ENCODE measurements at places on chromosomes 5 and 9.

- no peak for DNase-seq
Observed at GRCh38 chr5:75617736-75618352, 6.6 kb downstream of the ANKDD1B start.

DNA sequence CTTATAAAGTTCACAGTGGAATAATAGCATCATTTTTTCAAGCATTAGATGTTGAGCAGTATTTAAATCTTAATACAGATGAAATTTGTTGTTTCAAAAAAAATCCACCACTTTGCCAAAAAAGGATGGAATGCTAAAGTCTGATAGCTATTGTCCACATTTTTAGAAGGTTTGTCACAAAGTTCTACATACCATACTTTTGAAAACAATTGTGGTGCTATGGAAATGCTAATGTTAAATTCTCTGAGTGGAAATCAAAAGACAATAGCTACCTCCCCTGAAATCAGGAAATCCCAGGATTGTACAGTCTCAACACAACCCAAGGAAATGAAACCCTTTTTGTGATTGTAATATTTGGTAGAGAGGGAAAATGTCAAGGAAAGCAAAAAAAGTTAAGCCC is 19.3 kb upstream of the GRAMD2B start:
- no peak for DNase-seq

GRCh38 chr9:86721226-86721781 is 226.0 kb downstream of the GAS1 start:
- no peak for DNase-seq

DNA sequence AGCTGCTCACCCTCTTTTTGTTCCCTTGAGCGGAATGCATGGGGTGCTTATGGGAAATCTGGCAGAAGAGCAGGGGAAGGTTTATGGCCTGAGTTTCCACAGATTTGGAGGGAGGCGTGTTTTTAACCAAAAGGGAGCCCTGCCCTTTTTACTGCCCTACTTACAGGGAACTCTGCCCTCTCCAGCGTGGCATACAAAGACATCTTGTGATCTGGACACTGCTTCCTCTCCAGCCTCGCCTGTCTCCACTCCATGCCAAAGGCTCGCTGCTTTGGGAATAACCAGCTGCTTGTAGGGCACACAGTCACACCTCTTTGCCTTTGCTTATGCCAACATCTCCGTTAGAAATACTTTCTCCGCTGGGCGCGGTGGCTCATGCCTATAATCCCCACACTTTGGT is 314.2 kb downstream of the ARHGAP26 start:
- DNase-seq = no peak

- DNase-seq = no peak
Observed at GRCh38 chr5:159038907-159039306, 60.8 kb downstream of the EBF1 start.

GRCh38 chr5:168137265-168137664 is 154.2 kb upstream of the WWC1 start:
- DNase-seq = no peak

DNA sequence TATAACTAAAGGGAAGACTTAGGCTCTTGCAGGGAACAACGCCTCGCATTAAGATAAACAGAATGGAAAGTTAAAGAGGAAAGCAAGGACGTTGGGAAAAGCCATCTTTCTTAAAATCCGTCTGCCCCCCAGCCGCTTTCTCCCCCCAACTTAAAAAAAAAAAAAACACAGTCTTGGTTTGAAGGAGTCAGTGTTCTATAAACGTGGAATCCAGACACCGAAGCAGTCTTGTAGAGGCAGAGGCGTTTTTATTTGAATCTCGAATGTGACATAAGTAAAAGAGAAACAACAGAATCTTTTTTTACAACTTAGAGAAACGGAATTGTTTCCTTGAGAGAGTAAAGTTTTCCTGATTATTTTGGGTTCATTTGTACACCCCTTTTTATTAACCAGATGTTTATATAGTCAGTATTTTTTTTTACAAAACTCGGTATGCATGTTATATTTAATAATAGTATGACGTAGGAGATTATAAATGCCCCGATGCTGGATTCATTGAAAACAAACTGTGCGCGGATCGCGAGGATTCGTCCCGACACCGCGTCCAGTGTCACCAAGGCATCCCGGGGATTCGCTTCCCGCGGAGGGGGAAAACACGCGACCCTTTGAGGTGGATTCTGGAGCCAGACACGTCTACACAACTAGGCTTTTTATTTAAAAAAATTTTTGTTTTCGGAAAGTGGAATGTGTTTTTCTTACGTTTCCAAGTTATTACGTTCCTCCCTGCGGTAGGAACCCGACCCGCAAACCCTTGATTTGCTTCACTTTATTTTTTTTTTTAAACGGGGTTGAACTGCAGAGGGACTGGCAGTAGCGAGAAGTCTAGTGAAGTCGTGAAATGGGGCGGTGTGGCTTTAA is 6.7 kb downstream of the PTCH1 start:
- DNase-seq = no peak

DNA sequence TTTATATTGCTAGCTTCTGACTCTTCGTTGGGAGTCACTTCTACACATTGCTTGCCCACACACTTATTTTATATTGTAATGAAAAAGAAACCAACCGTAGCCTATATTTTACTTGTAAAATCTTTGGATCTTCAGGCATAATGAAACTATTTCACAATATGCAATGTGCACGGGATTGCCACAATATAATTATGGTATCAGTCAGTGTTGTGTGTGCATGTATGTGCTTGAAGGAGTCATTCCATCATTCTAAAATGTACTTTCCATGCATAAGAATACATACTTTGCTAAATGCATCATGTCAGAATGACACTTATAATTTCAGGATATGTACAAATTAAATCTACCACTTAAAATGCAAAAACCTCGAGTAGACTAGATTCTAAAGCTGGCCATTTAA is 64.0 kb upstream of the TLE4 start:
- no peak for DNase-seq

DNA sequence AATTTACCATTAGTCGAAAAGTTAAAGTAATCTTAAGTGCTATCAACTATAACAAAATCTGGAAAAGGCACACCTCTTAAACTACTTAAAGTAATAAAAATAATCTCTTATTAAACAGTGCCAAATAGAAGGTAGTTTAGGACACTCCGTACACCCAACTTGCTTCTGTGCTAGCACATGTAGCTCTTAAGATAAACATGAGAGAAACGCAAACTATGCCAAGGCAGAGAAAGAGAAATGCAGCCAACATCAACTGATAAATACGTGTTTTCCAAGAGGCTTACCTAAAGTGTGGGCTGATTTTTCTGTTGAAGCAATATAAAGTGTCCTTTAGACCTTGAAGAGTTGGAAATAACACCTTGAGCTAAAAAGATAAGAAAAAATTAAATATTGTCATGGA is 480.6 kb upstream of the DAB2 start:
- no peak for DNase-seq

DNA sequence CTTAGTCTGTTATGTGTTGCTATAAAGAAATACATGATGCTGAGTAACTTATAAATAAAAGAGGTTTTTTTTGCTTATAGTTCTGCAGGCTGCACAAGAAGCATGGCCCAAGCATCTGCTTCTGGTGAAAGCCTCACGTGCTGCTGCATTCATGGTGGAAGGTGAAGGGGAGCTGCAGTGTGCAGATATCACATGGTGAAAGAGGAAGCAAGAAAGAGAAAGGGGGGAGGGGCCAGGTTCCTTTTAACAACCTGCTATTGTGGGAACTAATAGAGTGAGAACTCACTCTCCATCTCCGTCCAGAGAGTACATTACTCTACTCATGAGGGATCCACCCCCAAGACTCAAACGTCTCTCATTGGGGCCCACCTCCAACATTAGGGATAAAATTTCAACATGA is 12.5 kb upstream of the PARP8 start:
- no peak for DNase-seq

DNA sequence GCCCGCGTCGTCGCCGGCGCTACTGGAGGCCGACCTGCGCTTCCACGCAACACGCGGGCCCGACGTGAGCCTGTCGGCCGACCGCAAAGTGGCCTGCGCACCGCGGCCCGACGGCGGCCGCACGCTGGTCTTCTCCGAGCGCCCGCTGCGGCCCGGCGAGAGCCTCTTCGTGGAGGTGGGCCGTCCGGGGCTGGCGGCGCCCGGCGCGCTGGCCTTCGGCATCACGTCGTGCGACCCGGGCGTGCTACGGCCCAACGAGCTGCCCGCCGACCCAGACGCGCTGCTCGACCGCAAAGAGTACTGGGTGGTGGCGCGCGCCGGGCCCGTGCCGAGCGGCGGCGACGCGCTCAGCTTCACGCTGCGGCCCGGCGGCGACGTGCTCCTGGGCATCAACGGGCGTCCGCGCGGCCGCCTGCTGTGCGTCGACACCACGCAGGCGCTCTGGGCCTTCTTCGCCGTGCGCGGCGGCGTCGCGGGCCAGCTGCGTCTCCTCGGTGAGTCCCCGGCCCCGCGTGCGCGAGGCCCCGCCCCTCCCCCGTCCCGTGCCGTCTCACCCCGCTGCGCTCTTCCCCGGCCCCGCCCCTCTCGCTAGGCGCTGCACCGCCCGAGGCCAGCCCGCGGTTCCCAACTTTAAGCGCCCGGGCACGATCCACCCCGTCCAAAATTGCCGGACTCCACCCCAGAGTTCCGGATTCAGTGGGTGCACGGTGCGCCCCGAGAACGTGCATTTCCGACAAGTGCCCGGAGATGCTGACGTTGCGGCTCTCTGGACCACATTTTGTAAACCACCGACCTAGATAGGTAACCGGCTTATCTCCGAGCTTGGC is 42.8 kb downstream of the NEURL1B start:
- DNase-seq = peak; percentile 32

DNA sequence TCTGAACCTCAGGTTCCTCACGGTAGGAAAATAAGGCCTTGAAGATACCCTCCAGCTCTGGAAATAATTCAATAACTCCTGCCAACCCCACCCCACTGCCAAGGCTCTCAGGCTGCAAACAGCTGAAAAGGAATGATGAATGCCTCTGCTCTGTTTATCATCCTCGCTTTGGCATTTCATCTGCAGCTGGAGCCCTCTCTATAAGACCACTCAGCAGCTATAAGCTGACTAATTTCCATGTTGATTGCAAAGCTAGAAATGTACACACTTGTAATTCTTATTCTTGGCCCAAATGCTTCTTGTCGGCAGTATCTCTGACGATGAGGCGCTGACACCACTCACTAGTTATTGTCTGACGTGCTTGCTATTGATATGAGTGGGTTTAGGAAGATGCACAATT is 408.4 kb upstream of the NMUR2 start:
- DNase-seq = no peak

GRCh38 chr5:174053905-174054304 is 8.4 kb downstream of the NSG2 start:
- DNase-seq = no peak

DNA sequence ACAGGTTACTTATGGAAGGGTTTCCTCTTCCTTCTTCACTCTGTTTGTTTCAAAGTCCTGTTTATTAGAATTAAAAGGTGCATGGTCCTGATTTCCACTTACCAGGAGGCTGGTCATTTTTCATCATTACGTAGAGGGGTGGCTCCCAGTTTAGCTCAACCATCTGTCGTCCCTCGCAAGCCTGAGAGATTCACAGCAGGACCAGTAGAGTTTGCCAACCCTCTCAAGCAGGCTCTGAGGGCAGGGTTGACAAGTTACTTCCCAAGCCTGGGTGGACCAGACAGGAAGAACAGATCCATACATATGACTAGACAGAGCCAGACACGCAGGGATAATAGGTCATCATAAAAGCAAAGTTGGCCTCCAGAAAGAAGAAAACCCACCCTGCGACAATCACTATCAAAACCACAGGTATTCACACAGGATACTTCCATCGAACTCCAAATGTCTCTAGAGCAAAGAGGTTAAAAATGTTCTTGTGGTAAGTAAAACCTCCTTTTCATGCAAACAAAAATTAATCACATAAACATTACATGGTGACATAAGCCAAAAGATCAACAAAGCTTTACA is 151.9 kb downstream of the ELAVL2 start:
- no peak for DNase-seq

DNA sequence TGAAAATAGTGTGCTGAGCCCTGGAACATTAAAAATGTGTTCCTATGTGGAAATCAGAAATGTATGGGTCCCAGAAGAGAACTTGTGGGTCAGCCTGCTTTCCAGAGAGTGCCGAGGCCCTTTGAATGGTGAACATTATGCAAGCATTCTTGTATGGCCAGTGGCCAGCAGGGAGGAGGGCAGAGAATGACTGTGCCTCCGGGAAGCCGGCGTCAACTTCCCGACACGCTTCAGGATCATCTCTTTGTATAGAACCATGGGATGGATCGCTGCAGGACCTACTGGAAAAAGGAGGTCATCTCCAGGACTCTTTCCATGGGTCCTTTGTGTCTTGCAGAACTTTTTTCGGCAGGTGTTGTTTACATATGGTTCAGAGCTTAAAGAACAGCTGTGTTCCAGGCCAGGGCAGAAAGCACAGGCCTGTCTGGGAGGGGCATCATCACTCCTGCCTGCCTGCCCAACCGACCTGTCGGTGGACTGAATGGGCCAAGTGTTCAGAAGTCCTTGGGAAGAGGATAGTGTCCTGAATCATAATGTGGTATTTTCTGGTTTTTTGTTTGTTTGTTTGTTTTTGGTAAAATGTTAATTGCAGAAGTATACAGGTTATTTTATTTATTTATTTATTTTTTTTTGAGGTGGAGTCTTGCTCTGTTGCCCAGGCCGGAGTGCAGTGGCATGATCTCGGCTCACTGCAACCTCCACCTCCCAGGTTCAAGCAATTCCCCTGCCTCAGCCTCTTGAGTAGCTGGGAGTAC is 9.0 kb downstream of the PRRC2B start:
- DNase-seq = no peak

DNA sequence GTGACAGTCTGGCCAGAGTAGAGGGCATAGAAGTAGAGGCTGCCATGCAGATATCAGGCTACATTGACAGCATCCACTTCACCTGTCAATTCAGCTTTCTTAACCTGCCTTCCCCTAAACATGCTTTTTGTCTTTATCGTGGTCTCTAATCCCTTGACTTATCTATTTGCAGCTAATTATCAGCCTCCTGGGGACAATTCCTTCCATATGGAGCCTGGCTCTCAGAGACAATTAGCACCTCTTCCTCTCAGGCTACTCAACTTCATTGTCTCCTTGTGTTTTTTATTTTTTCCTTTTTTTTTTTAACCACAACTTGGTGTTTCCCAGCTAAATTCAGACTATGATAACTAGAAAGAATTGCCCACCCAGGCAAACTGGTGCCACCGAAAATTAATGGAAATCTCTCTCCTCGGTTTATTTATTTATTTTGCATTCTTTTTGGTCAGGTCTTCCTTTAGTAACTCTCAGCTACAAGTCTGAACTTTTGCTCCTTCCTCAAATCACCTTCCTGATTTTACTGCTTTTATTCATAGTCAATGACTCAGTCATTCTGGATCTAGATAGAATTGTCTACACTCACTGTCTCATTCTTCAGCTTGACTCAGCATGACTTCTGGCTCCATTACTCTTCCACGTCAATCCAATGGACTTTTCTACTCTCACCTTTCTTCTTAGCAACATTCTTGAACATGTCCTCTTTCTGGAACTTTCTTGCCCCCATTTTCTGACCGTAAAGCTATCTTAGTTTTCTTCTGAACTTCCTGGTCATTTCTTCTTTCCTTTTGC is 63.0 kb upstream of the BASP1 start:
- no peak for DNase-seq

Measured in stimulated activated CD8-positive, alpha-beta memory T cell treated with anti-CD3 and anti-CD28 coated beads, Interleukin-4, amount 100 ng/mL, for 24 hours (primary cell).